ENCODE measurements at places on chromosomes 12 and 14.
A peak's percentile ranks its signal among the peaks of the same experiment; 100 is the strongest.

DNA sequence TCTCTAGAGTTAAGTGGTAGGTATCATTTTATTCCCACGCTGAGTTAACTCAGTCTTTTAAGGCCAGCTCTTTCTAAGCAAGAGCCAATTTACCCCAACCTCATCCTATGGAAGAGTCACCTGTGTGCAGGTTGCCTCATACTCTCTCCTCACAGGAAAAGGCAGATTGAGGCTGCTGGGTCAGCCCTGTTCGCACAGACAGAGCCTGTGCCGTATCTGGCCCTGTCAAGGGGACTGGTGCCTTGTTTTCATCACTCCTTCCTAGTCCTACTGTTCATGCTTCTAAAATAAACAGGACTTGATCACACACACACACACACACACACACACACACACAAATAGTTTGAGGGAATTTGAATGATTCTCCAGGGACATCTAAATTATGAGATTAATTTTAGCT lies 285.0 kb downstream of the SLC6A15 start:
- no peak for DNase-seq

GRCh38 chr14:70896317-70896716 lies 10.9 kb upstream of the PCNX1 start:
- no peak for DNase-seq

DNA sequence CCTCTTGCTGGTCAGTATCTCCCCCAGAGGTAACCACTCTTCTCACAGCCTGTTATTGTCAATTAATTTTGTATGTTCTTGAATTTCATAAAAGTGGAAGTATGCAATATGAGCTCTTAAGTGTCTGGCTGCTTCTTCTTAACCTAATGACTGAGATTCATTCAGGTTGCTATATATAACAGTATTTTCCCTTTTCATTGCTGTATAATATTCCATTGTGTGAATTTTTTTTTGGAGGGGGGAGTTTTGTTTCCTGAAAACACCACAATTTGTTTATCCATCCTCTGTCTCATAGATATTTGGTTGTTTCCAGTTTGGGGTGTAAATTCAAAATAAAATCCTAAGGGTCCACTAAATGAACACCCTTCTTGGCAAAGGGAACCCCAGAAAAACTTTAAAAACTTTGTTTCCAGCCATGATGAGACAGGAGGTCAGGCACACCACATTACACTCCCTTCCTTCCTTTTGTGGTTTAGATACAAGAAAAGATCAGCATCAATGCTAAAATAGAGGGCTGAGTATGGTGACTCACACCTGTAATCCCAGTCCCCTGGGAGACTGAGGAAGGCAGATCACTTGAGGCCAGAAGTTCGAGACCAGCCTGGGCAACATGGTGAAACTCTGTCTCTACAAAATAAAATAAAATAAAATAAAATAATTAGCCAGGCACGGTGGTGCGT lies 4.1 kb upstream of the DAO start:
- DNase-seq = no peak

GRCh38 chr12:85627584-85627983 lies 208.6 kb downstream of the RASSF9 start:
- DNase-seq = no peak

DNA sequence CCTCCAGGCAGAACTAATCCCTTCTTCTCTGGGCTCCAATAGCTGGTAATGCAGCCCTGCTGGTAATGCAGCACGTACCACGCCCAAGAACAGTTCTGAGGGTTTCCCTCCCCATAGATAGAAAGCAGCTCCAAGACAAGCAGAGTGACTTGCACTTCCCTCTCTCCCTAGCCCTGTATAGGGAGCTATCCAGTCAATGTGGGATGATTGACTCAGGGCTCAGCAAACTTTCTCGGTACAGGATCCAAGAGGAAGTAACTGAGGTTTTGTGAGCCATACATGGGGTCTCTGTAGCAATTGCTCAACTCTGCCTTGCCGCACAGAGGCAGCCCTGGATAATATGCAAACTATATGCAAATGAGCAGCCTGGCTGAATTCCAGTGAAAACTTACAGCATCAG lies 15.5 kb upstream of the FKBP4 start:
- no peak for DNase-seq

DNA sequence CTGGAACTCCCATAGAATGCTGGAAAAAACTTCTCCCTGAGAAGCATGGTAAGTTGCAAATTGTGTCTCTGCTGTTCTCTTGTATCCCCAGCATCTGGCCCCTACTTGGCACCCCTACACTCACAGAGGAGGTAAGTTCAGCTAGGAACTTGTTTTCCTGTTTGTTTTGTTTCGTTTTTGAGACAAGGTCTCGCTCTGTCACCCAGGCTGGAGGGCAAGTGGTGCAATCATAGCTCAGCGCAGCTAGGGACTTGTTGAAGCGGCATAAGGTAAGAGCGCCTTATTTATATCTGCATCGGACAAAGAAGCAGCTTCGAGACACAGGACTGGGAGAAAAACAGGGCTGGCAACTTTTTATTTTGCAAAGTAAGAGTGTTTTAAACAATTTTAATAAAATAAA lies 18.5 kb upstream of the ANO2 start:
- DNase-seq = peak; percentile 0

GRCh38 chr12:103930787-103931735 lies 851 bp downstream of the HSP90B1 start:
- DNase-seq = peak; percentile 67

- DNase-seq = no peak
Measured at GRCh38 chr12:76329159-76329558, 19.1 kb downstream of the BBS10 start.

DNA sequence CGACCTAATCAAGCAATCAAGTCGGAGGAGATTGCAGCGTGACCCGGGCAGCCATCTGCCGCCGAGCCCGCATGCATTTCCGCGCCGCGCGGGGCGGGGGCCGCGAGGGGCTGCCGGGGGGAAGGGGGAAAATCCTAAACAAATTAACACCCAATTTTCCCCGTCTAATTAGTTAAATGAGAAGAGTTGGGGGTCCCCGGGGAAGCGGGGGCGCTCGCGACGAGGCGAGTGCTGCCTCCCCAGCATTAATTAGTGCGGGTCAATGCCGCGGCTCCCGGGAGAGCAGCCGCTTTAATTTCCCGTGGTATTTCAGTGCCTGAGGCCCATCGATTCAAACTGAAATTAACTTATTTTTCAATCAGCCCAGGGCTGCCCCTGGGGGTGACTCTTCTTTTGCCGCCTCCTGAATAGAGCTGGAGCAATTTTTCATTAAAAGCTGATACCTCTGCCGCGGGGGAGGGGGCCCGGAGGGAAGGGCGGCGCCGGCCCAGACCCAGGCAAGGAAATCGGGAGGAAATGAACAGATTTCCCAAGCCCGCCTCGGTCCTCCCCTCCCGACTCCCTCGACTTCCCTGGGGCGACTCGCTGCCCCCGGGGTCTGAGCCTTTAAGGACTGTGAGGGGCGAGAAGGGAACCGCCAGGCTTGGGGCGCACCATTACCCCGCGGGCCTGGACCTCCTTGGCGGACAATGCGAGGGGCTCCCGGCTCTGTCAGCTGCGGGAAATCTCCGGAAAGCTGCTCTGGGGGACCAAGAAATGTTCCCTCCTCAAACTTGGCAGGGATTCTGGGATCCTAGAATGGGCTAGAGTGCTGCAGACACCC lies 18.9 kb downstream of the VSX2 start:
- peak; percentile 70 for DNase-seq

DNA sequence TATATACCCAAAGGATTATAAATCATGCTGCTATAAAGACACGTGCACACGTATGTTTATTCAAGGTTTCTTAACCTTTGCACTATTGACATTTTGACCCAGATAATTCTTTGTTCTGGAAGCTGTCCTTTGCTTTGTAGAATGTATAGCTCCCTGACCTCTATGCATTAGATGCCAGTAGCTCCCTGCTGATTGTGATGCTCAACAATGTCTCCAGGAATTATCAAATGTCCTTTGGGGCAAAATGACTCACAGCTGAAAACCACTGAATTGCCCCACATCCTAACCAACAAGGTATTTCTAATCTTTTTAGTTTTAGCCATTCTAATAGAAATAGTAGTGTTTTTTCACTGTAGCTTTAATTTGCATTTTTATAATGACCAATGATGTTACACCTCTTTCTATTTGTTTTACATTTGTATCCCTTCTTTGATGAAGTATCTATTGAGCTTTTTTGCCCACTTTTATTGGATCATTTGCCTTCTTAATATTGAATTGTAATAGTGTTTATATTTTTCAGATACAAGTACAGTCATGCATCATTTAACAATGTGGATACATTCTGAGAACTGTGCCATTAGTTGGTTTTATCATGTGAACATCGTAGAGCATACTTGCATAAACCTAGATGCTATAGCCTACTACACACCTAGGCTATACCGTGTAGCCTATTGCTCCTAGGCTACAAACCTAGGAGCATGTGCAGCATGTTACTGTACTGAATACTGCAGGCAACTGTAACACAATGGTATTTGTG lies 10.4 kb upstream of the NOPCHAP1 start:
- no peak for DNase-seq

DNA sequence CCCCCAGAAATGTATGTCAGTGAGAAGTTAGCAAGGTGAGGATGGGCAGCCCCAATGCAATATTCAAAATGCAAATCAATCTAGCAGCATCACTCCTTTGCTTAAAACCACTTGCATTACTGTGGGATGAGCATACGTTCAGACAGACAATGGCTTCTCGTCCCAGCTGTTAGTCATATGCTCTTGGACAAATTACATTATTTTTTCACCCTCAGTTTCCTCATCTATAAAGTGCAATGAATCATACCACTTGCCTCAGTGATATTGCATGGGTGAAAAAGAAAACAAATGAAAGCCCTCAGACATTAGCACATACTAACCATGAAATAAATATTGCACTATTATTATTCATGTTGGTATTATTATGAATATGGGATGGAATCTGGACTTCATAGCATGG lies 132.3 kb downstream of the C12orf75 start:
- no peak for DNase-seq

DNA sequence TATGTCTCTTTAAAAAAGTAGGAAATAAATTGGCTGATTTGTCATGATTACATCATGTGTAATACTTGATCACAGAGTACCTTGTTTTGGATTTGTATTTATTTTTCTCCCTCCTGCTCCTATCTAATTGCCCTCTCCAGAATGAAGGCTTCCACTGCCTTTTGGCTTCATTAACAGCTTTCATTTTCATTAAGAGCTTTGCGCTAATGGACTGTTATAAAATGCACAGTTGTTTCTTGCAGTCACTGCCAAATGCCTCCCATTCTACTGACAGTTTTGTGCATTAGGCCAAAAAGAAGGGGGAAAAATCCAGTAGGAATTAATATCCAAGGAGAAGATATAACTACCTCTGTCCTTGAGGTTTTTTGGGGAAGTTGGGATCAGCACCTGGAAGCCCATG lies 159.2 kb downstream of the NRXN3 start:
- DNase-seq = no peak

Data from retina (tissue), 1 donor.